Liver (tissue), 10 donors: ENCODE measurements at places on chromosomes 1 and 21. TPM values are rescaled to one million over a fixed set of nuclear protein-coding genes. Genes with fewer than 3 reads are reported as not detected.

Gene DDR2
- total RNA-seq, result 2.7 TPM

Gene CFHR5
- total RNA-seq, result 3.4 TPM

Gene RGL1
- total RNA-seq, result 15.3 TPM

Gene DNM3
- 1.3 TPM for total RNA-seq

Gene SYDE2
- total RNA-seq, result 4.8 TPM

Gene CHRNB2
- total RNA-seq, result not detected

Gene CLDN17
- total RNA-seq, result not detected

Gene NKAIN1
- not detected for total RNA-seq

Gene CYP4Z1
- 0.50 TPM for total RNA-seq

Gene ATXN7L2
- 0.61 TPM for total RNA-seq

Gene FAM72C
- 12.2 TPM for total RNA-seq

Gene KDF1
- 1.4 TPM for total RNA-seq

Gene C1orf116
- 0.79 TPM for total RNA-seq

Gene C1orf87
- not detected for total RNA-seq

Gene ANKRD65
- 0.17 TPM for total RNA-seq

Gene GSTM5
- 0.59 TPM for total RNA-seq

Gene RAB7B
- total RNA-seq, result 0.89 TPM

Gene RRP1B
- total RNA-seq, result 12.6 TPM

Gene CELA3B
- total RNA-seq, result not detected

Gene GNL2
- 27.6 TPM for total RNA-seq

Gene LCE3D
- total RNA-seq, result not detected

Gene S100A1
- 0.33 TPM for total RNA-seq

Gene SMYD3
- 7.9 TPM for total RNA-seq

Gene SELENBP1
- 152 TPM for total RNA-seq

Gene FAM110D
- 0.14 TPM for total RNA-seq

Gene ASAP3
- 25.9 TPM for total RNA-seq

Gene RHBDL2
- 0.14 TPM for total RNA-seq

Gene FOXO6
- 0.09 TPM for total RNA-seq

Gene TDRD5
- not detected for total RNA-seq

Gene SYTL1
- total RNA-seq, result 3.9 TPM

Gene SPATA6
- total RNA-seq, result 3.0 TPM

Gene OR2T33
- total RNA-seq, result 0.37 TPM

Gene KCNA3
- total RNA-seq, result 0.23 TPM
